CD4-positive, alpha-beta T cell (primary cell): ENCODE measurements at places on chromosomes 5 and 9. TPM values are rescaled to one million over a fixed set of nuclear protein-coding genes. Genes with fewer than 3 reads are reported as not detected.

The PRSS3 gene
- total RNA-seq = not detected

The F2RL1 gene
- 1.7 TPM for total RNA-seq

The ZBTB26 gene
- 6.0 TPM for total RNA-seq

The KCNMB1 gene
- 0.11 TPM for total RNA-seq

The KIF24 gene
- total RNA-seq = 0.05 TPM

The SNCAIP gene
- not detected for total RNA-seq

The ERCC8 gene
- total RNA-seq = 3.7 TPM

The OR1Q1 gene
- total RNA-seq = not detected

The MARCOL gene
- total RNA-seq = not detected

The GABRG2 gene
- total RNA-seq = not detected

The TPD52L3 gene
- total RNA-seq = not detected

The PRRX2 gene
- total RNA-seq = not detected

The MAMDC2 gene
- not detected for total RNA-seq

The SLC6A19 gene
- not detected for total RNA-seq

The TAF1L gene
- not detected for total RNA-seq

The CLTB gene
- 69.5 TPM for total RNA-seq

The LHX6 gene
- not detected for total RNA-seq
